ENCODE measurements at places on chromosomes 3 and 15. TPM values are rescaled to one million over a fixed set of nuclear protein-coding genes. Genes with fewer than 3 reads are reported as not detected.
A peak's percentile ranks its signal among the peaks of the same experiment; 100 is the strongest.

GRCh38 chr3:177705976-177706823 lies 508.9 kb upstream of the TBL1XR1 start:
- DNase-seq: no peak

- DNase-seq: peak; percentile 48
These were observed 102.9 kb upstream of the CHRM5 start for GRCh38 chr15:33865416-33865815.

- no peak for DNase-seq
These were observed 29.2 kb upstream of the MUC13 start for GRCh38 chr3:124963755-124964154.

DNA sequence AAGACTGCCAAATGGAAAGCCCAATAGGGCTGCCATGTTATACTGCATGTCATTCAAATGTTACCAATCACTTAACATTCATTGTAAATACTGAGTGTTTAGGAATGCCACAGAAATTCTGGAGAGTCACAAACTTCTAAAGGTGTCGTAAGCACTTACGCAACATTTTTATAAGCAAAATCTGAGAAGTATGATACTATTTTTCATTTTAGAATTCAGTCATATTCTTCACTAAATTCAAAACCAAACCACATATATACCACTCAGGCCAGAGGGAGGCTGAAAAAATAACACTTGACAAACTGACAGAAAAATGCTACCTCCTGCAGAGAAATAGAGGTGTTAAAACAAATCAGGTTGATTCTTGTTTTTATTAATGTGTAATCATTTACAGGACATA lies 89.8 kb downstream of the THBS1 start:
- no peak for DNase-seq

DNA sequence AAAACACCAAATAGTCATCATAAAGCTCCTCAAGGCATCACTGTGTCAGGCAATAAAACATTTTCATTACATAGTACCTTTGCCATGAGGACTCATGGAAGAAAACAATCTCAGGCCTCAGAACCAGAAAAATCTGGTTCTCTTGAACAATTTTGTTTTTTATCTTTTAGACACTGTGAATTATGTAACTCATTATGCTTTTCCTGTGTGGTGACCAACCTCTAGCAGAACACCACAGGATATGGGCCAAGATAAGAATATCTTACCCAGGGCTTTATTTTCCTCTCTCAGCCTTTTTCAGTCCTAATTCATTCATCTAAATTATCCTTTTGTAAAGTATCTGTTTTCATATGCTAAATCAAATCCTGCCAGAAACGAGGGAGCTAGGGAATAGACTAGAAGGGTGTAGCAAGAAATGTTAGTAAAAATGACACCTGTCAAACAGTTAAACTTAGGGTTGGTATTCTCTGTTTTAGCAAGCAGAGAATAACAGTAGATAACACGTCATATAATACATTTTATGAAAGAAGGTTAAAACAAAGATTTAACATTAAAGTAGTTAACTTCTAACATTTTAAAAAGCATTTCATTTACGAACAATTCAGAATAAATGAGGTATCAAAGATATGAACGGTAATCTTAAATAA lies 111.1 kb downstream of the FBXL22 start:
- no peak for DNase-seq

DNA sequence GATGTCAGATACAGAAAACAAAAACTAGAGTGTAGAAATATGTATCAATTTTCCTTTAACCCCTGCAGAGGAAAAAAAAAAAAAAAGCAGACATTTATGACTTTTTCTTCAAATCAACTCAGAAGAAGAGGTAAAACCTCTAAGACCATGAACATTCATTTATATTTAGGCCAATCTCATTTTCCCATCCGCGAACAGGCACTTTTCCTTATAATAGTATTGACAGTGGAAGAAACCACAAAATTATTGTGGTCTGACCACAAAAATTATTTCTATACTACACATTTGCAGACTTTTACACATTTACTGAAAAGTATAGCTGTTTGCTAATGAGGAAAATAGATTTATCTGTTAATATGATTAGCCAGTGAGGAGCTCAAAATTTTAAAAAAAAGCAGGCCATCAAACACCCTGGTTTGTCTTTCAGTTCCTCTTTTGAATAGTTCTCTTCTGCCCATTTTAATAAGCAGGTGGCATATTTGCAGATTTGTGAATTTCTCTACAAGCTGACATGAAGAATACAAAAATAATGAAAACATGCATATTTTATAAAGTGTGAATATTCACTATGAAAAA lies 5.7 kb downstream of the OSBPL11 start:
- no peak for DNase-seq

- DNase-seq: peak; percentile 72
These were observed 141.9 kb upstream of the C2CD4B start for GRCh38 chr15:62306851-62307504.

GRCh38 chr15:40327457-40327856 lies 4.0 kb downstream of the INAFM2 start:
- no peak for DNase-seq

GRCh38 chr3:180117381-180118163 lies 80.8 kb upstream of the PEX5L start:
- no peak for DNase-seq

GRCh38 chr3:14513566-14514322 lies 26.4 kb downstream of the GRIP2 start:
- no peak for DNase-seq

DNA sequence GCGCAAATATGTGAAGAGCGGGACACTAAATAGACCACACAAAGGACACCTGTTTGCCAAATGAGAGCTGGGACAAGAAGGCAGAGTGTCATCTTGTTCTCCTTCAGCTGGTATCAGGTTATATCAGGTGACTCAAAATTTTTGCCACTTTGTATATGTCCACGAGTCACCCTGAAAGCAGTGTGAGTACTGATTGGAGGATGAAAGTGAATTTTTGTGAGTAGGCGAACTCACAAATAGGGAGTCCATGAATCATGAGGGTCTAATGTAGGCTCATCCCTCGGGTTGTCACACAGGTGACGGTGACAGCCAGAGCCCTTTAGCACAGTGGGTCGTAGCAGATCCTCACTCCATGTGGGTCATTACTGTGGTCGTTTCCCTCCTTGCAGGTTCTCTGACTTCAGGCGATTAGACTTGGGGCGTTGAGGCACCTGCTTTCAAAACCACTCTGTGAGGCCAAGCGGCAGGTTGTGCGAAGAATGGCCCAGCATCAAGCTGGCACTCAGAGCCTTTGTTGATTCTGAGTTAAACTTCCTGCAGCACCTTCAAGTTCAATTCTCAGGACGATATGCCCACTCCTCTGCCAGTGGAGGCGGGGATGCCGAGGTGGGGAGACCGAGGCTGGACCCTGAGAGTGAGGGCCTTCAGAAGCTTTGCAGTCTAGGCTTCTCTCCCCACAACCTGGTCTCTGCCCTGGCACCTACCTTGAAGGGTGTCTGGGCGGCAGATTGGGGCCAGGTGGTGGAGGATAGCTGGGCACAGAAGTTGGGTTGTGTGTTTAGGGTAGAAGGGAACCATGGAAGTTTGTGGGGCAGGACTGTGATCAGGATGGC lies 173.8 kb downstream of the SMAD6 start:
- DNase-seq: no peak

DNA sequence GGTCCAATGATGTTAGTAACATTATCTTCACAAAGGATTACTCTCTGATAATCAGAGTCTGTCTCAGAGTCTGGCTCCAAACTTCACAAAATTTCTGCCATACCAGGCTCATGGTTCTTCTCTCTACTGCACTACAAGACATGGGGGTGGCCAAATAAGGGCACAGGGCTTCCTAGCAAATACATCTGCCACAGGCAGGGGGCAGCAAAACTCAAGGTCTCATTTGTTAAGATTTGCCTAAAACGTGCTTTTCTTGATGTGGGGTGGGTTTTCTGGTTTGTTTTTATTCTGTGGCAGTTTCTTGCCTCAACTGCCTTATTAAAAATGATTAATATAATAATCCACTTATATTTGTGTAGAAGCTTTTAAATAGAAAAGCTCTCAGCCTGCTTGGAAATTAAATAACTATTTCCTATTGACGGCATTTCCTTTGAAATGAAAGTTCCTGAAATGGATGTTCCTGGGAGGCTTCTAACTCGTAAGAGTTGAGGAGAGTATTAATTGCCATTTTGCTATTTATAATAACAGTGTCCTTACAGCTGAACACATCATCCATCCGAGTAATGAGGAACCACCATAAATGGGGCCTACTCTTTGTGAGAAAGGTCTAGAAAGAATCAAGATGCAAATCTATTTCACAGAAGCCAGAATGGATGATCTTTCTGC lies 53.8 kb downstream of the SST start:
- peak; percentile 56 for DNase-seq

GRCh38 chr15:63461230-63461985 lies 43.0 kb upstream of the USP3 start:
- DNase-seq: no peak

- no peak for DNase-seq
These were observed 229.2 kb upstream of the ST8SIA2 start for GRCh38 chr15:92164327-92165000.

- DNase-seq: peak; percentile 18
These were observed 51.3 kb downstream of the ETV5 start for GRCh38 chr3:186057594-186057993.

GRCh38 chr15:101568309-101568708 lies 78.8 kb upstream of the PCSK6 start:
- peak; percentile 49 for DNase-seq

DNA sequence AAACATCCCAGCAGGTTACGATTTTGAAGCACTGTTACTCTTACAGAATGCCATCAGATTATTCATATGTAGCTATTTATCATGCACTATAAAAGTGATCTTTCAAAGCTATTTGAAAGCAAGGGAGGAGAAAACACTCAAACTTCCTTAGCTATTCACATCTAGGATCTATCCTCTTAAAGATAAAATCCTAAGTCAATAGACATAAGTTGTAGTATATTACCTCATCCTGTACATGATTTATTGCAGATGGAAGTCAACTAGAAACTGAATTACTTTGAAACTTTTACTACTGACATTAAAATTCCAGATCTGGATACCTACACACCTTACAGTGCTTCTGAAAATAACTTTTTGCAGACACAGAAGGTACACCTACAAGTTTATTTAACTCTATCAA lies 197.2 kb downstream of the MEIS2 start:
- DNase-seq: no peak

DNA sequence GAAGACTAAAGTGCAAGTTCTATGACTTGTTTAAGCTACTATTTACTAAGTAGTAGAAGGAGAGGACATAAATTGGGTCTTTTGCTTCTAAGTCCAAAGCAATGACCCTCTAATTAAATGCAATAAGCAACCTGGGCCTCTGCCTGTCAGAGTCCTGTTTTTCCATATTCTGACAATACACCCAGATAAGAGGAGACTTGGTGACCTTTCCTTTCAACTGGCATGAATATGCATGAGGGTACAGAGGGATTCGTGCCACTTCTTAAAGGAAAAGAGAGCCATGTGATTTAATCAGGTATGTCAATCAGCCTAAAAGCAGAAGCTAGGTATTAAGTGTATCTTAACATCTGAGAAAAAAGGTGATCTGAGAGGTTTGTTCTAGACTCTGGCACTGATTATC lies 50.7 kb upstream of the FGF7 start:
- no peak for DNase-seq

DNA sequence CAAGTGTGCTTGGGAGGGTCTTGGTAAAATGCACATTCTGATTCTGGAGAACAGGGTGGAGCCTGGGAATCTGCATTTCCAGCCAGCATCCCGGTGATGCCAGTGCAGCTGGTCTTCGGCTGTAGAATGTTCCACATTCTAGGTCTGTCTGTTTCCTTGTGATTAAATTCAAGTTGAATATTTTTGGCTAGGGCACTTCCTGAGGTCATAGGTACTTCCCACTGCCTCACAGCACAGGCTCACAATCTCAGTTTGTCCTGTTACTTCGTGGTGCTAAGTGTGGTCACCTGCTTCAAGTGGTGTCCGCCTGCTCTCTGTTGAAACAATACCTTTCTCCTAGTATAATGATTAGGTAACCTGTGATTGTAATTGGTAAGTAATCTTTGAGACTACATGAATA lies 40.1 kb downstream of the FLNB start:
- DNase-seq: no peak

DNA sequence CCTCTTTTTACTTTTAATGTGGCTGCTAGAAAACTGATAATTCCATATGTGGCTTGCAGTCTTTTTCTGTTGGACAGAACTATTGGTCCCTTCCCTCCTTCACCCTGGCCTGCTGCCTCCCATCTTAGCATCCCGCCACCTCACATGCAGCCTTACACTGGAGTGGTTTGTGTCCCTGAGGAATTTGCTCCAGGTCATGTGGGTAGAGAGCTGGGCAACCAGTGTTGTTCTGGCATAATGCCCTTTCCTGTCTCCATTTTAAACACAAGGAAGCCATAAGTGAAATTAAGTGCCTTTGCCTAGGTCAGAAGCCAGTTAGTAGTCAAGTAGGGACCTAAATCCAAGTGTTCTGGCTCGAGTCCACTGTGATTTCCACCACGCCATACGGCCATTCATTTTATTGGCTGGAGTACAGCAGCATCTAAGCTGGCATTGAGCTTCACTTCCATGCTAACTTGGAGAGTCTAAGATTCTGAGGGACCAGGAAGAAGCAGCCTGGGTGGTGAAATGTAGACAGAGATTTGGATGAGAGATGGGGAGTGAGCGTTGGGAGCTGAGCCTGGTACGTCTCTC lies 46.0 kb upstream of the PLXNA1 start:
- DNase-seq: no peak

- DNase-seq: no peak
These were observed 124.7 kb upstream of the RAD18 start for GRCh38 chr3:9087831-9088413.

DNA sequence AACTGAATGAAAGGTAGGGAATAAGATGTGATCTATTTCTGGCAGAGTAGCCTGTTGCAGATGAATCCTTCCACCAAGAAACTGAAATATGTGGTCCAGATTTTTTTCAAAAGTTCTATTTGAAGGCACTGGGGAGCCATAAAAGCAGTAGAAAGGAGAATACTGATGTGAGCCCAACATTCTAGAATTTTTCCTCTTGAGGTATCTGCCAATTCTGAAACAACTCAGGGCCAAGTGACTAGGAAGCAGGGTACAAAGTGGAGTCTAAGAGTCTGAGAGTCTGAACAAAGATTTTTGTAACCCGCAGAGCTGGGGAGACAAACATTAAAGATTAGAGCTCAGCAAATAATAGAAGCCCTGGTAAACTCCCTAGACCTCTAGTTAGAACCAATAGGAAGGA lies 58.3 kb upstream of the SLCO3A1 start:
- DNase-seq: no peak

GRCh38 chr15:77516076-77516475 lies 95.4 kb downstream of the HMG20A start:
- no peak for DNase-seq

DNA sequence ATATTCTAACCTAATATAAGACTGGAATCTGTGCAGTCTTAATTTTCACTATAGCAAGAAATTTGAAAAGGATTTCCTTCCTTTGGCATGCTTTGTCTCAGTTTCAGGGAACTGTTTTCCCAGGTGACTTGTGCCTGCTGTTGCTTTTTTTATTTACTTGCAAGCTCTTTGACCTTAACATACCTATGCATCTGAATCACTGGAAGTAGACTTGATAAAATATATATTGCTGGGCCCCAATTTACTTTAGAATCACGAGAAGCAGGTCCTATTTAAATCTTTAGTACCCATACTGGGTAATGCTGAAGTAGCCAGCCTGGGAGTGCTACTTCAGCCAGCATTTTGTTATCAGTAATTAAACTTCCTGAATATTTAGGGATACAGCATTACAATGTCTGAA lies 257.9 kb upstream of the ALCAM start:
- DNase-seq: no peak

CTXN2 gene
- total RNA-seq: not detected

ALG1L2 gene
- total RNA-seq: not detected

FBXO40 gene
- not detected for total RNA-seq

RNF7 gene
- 230 TPM for total RNA-seq

TIMP4 gene
- total RNA-seq: 2.2 TPM

GP5 gene
- not detected for total RNA-seq

TYRO3 gene
- 3.9 TPM for total RNA-seq

TUBGCP4 gene
- 13.2 TPM for total RNA-seq

LYZL4 gene
- 0.23 TPM for total RNA-seq

C3orf20 gene
- not detected for total RNA-seq

Data from Daoy (cell line).